HS-27A (cell line): ENCODE measurements at places on chromosomes 6 and 20.

DNA sequence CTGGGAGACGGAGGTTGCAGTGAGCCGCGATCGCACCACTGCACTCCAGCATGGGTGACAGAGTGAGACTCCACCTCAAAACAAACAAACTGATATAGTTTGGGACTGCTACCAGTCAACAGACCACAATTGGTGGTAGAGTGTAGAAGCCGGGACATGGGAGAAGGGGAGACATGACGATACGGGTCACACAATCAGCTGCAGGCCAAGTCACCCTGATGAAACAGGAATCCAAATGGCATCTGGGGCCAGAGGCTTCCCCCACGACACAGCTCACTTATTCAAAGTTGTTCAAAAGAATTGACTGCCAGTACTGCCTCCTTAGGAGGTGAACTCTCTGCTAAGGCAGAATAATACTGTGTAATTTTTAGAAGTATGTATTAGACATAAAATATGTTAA lies 27.5 kb downstream of the AMD1 start:
- no peak for DNase-seq

- DNase-seq: no peak
Measured at GRCh38 chr6:7761051-7761450, 35.2 kb downstream of the BMP6 start.

DNA sequence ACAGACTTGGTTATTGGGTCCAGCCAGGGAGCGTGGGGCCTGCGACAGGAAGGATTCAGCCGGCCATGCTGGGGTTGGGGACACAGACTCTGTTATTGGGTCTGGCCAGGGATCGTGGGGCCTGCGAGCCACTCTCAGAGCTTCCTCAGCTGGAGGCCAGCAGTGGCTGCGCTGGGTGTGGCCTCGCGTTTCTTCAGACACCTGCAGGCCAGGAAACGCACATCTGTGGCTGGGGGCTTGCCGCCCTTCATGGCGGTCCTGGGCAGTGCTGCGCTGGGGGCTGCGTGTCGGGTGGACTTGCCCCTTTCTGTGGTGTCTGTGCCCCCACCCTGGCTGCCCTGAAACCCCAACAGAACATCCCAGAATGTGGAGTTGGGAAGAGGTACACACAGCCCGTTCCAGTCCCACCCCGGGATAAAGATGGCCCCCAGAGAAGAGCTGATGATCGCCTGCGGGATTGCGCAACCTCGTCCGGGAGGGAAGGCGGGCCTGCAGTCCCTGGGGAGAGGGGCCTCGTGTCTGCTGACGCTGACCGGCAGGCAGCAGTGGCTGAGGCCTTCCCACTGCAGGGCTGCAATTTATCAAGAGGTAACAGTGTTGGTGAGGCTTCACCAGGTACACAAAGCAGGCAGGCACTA lies 16.9 kb upstream of the MTG2 start:
- DNase-seq: no peak

DNA sequence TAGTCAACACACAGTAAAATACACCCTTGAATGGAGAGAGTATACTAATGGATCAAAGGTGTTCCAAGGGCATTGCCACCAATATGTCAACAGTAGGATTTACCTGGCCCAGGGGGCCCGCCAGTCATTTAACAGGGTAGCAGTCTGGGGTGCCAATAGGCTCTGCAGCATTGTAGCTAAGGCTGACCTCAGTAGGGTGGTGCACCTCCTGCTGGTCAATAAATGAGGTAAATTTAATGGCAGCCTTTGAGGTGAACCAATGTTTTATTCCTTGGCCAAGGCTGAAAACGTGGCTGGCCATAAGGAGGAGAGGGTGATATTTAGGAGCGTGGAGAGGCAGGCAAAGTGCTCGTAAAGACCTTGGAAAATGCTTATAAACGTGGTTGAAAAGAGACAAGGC lies 147.2 kb downstream of the RPS12 start:
- DNase-seq: no peak

- no peak for DNase-seq
Measured at GRCh38 chr6:169238766-169239165, 14.9 kb downstream of the THBS2 start.

- no peak for DNase-seq
Measured at GRCh38 chr6:130962966-130963365, 100.1 kb downstream of the EPB41L2 start.

DNA sequence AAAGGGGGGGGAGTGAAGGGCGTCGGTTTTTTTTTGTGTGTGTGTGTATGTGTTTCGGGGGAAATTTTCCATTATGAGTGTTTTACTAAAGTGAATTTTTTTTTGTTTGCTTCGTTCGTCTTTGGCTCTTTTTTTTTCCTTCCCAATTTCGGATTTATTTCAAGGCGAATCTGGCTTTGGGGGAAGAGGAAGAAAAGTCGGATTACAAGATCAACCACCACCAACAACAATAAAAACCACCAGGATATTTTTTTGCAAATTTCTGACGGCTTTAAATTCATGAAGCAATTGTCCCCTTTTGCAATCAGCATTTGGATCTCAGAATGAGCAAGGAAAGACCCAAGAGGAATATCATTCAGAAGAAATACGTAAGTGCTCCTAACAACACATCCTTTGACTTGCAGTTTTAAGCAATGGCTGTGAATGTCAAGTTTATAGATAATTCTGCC lies 372 bp downstream of the JARID2 start:
- no peak for DNase-seq

DNA sequence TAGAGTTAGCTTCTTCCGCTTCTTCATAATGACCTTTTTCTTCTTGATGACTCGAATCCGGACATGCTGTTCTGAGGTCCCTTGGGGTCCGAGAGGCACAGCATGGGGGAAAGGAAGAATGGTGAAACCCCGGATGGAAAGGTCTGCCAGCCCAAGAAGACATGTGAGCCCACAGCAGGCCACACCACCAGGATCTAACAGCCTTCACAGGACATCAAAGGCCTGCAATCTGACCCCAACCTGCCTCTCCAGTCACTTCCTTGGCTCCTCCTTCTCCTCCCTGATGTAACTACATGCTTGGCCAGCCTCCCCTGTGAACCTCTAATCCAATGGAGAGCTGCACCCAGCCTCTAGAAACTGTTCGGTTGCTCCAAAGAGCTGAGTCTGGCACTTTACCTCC lies 1.6 kb downstream of the CPXM1 start:
- no peak for DNase-seq

DNA sequence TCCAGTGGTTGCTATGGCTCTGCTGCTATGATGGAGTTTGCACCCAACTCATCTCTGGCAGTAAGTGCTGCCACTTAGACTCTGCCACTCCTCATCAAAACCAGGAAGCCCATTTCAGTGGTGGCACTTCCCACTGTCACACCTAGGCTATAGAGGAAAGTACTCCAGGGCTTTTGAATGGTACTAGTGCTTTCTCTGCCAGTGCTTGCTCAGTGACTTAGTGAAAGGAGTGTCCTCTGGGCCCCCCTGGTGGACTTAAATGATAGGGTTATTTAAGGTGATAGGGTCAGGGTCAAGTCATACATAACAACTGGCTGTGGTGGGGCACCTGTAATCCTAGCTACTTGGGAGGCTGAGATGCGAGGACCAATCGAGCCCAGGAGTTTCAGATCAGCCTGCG lies 22.8 kb downstream of the FITM2 start:
- DNase-seq: no peak

DNA sequence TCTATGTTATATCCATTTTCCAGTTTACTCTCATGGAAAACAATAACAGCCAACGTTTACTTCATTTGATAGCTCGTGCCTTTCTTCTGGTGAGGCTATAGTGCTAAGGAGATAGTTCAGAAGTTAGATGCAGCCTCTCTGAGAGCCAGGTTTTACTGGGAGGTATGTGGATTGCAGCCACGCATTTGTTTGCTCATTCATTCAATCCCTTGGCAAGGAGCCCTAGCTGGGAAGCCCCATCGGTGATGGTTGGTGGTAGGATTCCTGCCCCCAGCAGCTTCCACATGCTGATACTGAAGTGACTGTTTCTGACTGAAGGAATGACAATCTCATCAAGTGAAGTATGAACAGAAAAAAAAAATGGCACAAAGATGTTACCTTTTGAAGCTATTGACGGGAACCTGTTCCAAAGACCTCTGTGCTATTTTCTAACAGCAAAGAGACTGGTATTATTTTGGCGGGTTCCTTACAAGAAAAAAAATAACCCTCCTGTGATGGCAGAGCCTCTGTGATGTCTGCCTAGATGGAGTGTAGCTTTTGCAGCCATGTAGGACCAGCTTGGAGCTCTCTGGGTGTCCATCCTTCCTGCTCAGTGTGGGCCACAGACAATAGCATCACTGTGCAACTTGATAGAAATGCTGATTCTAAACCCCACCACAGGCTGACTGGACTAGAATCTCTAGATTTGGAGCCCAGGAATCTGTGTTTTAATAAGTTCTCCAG lies 30.6 kb downstream of the SNAP25 start:
- DNase-seq: no peak

DNA sequence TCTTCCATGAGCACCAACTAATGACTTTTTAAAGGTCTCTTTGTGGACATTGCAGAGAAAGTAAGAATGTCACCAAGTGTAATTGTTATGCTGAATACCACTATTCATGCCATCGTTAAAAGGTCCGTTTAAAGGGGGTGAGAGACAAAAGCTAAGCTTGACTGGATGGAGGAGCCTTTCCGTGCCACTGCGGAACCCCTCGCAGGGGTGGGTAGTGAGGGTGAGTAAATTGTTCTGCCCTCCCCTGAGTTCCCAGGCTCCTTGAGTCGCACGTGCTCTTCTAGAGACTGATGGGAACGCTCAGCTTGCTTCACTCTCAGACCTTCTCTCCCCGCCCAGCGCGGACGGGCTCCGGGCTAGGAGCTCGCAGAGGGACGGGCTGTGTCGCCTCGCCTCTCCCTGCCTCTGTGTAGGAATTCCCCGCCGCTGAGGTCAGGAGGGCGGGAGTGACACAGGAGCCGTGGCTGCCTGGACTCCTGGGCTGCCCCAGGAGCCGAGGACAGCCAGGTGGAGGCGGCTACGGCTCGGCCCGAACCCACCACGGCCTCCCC lies 314.8 kb upstream of the QKI start:
- no peak for DNase-seq

DNA sequence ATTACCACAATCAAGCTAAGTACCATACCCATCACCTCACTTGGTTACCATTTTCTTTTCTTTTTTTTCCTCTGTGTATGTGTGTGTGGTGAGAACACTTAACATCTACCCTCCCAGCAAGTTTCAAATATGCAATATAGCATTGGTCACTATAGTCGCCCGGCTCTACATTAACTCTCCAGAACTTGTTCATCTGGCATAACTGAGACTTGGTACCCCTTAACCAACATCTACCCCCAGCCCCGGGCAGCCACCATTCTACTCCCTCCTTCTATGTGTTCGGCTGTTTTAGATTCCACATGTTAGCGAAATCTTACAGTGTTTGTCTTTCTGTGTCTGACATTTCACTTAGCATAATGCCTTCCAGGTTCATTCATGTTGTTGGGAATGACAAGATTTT lies 89.0 kb upstream of the TOP1 start:
- DNase-seq: no peak

DNA sequence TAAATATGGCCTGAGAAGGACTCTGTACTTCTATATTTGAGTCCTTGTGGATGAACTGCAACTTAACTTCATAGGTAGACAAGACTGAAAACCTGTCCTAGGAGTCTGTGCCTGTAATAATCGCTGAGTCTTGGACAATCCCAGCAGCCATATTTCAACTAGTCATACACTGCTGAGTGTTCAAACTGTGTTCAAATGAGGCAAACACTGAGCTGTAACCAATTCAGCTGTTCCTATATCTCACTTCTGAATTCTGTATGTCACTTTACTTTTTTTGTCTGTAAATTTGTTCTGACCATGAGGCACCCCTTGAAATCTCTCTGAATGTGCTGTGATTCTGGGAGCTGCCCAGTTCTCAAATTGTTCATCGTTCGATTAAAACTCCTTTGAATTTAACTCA lies 72.4 kb downstream of the FOXF2 start:
- DNase-seq: no peak

DNA sequence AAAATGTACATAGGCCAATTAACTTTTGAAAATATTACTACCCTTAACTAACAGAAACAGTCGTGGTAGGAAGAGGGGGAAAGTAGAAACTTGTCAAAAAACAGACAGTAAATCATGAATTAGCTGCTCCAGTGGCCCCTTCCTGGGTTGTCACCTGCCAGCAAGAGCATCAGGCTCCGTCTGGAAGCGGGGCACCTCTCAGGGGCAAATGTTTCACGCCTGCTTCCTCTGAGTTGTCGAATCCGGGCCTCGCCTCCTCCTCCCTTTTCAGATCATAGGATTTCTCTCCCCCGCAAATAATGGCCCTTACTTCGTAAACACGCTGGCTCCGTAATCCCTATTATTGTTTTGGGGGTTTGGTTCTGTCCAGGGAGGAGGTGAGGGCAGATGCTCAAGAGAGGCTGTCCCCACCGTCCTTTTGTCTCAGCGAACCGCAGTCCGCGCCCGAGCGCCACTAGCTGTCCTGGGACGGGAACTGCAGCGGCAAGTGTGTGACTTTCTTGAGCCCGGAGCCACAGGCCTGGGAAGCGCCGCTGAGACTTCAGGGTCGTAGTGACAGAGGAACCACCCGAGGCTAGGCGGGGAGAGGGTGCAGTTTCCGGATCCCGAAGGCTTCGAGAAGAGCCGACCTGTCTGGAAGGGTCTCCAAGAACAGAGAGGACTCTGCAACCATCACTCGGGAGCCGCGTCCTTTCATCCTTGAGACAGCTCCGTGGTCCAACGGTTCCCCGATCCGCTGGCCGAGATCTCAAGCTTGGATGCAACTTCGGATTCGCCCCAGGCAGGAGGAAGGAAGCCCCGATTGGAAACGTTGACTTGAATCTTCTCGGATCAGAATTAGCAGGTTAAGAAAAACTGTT lies 214.5 kb upstream of the ZNF184 start:
- DNase-seq: peak; percentile 76

DNA sequence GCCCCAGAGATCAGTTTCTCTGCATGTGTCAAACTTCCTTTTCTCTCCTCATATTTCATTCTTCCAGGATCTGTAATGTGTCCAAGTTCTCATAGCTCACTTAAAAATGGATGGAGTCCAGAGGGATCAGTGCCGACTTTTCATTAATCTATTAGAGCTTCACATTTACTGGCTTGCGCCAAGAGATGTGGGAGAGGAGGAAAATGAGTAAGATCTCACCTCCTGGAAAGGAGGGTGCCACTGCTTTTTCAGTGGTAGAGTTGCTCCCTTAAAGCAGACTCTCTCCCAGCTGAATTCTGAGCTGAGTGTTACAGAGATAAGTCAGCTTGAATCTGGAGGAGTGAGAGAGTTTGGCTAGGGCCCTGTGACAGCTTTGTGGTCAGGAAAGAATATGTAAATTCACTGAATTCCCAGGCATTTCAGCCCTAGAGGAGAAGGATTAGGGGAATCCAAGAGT lies 175.9 kb downstream of the SOX4 start:
- DNase-seq: peak; percentile 40
